DND-41 (cell line): ENCODE measurements at places on chromosomes 7 and 10.

DNA sequence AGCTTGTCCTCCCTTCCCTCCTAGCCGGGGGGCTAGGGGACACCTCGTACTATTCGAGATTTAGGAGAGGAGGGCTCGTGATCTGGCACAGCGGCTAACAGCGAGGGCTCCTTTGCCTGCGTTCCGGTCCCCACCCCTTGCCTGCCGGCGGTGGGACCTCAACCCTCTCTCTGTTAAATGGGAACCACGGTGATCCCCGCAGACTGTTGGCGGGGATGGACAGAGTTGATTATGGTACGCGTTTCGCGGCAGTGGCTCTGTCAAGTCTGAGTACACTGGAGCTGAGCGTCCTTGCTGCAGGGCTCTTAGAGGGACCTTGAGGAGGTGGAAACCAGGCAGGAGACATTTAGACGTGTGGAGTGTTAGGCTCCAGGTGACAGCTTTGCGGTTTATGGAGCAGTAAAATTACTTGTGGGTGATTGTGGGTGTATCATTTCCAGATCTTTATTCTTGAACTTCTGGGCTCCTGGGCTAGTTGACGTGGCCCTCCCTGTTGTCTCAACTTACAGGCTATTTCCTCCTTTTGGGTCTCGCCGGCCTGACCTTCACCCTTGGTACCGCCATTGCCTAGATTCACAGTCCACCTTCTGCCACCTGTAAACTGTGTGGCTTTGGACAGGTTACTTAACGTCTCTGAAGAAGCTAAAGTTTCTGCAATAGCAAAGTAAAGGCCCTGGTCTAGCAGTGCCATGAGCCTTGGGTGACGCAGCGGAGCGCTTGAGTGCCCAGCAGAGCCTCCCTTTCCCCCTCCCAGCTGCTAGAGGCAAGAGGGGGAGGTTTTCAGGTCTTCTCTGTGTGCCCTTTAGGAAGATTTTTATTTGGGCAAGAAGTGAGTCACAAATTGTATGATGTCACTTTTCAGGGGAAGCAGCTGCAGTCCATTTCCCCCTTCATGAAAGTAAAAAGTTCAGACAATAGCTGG lies 739 bp downstream of the CASP7 start:
- peak; percentile 51 for DNase-seq

- no peak for DNase-seq
Measured at GRCh38 chr7:131061818-131062217, 265.9 kb upstream of the MKLN1 start.

- no peak for DNase-seq
Measured at GRCh38 chr10:132076578-132077081, 10.9 kb downstream of the JAKMIP3 start.

DNA sequence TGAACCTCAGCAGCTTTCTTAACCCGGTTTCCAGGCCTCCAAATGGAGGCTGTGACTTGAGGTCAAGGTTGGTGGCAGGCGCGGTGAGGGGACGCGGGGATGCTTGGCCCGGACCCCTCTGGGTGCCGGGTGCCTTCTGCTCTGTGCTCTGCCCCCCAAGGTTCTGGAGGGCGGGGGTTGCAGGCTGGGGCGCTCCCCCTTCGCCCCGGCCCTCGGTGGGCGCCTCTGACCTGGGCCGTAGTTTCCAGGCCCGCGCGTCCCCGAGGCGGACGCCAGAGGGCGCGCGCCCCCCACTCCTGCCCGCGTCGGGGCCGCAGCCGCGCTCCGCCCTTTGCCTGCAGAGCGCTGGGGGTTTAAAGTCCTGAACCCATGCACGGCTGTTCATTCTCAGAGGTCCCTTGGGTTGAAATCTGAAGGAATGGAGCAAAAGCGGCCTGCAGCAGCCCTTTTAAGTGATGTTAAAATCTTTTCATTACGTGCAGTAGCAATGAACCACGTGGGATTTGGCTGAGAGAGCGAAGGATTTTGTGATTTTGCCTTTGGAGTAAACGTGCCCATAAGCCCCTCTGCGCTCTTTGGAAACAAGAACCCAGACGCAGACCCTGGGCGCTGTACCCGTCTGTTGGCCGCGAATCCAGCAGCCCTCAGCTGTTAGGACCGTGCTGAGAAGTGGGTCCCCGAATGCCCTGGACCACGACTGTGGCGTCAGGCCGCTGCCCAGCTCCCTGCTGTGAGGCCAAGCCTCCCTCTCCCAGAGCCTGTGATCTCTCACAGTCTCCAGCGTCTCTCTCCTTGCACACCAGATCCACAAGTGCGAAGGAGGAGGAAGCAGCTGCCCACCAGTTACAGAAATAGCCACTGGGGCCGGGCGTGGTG lies 135.0 kb downstream of the ACTR3B start:
- DNase-seq: no peak
